ENCODE measurements at places on chromosomes 6 and 20. TPM values are rescaled to one million over a fixed set of nuclear protein-coding genes. Genes with fewer than 3 reads are reported as not detected.
A peak's percentile ranks its signal among the peaks of the same experiment; 100 is the strongest.

- H3K36me3 ChIP-seq = peaks cover 41% of the 10 kb centered on the region
- DNase-seq = no peak
- H3K27ac ChIP-seq = peak overlapping the region; percentile 93
- H3K4me3 ChIP-seq = no peak overlapping the region
- peaks cover 27% of the 10 kb centered on the region for H3K4me1 ChIP-seq
These were observed 26.0 kb downstream of the TBC1D7 start for GRCh38 chr6:13302291-13302690.

GRCh38 chr6:100035873-100036653 is 42.0 kb upstream of the MCHR2 start:
- H3K4me3 ChIP-seq = no peak overlapping the region
- no peaks in the 10 kb centered on the region for H3K36me3 ChIP-seq
- H3K27ac ChIP-seq = no peak overlapping the region
- H3K27me3 ChIP-seq = no peaks in the 10 kb centered on the region
- H3K4me1 ChIP-seq = no peaks in the 10 kb centered on the region
- no peak for DNase-seq

GRCh38 chr20:56748476-56749377 is 119.6 kb downstream of the TFAP2C start:
- H3K27me3 ChIP-seq = peaks cover 30% of the 10 kb centered on the region
- no peak overlapping the region for H3K4me3 ChIP-seq
- H3K36me3 ChIP-seq = no peaks in the 10 kb centered on the region
- no peak for DNase-seq
- no peak overlapping the region for H3K27ac ChIP-seq
- no peaks in the 10 kb centered on the region for H3K4me1 ChIP-seq

GRCh38 chr20:11716239-11716944 is 201.3 kb upstream of the BTBD3 start:
- no peak overlapping the region for H3K4me3 ChIP-seq
- H3K36me3 ChIP-seq = no peaks in the 10 kb centered on the region
- no peak for DNase-seq

GRCh38 chr6:163008186-163008585 is 280.4 kb downstream of the PACRG start:
- H3K27ac ChIP-seq = no peak overlapping the region
- DNase-seq = no peak
- H3K4me1 ChIP-seq = no peaks in the 10 kb centered on the region
- no peak overlapping the region for H3K4me3 ChIP-seq
- no peaks in the 10 kb centered on the region for H3K36me3 ChIP-seq
- no peaks in the 10 kb centered on the region for H3K27me3 ChIP-seq

GRCh38 chr6:3801960-3802359 is 47.2 kb upstream of the FAM50B start:
- no peak for DNase-seq
- peaks cover 4% of the 10 kb centered on the region for H3K27me3 ChIP-seq
- H3K4me3 ChIP-seq = no peak overlapping the region
- no peaks in the 10 kb centered on the region for H3K36me3 ChIP-seq
- H3K4me1 ChIP-seq = no peaks in the 10 kb centered on the region

SPATA25 gene
- 0.90 TPM for total RNA-seq

UBR2 gene
- total RNA-seq = 18.7 TPM
